ENCODE measurements at places on chromosomes 3 and 15. TPM values are rescaled to one million over a fixed set of nuclear protein-coding genes. Genes with fewer than 3 reads are reported as not detected.

GRCh38 chr3:149657321-149657925, 402 bp downstream of the WWTR1 start:
- no peak for DNase-seq

DNA sequence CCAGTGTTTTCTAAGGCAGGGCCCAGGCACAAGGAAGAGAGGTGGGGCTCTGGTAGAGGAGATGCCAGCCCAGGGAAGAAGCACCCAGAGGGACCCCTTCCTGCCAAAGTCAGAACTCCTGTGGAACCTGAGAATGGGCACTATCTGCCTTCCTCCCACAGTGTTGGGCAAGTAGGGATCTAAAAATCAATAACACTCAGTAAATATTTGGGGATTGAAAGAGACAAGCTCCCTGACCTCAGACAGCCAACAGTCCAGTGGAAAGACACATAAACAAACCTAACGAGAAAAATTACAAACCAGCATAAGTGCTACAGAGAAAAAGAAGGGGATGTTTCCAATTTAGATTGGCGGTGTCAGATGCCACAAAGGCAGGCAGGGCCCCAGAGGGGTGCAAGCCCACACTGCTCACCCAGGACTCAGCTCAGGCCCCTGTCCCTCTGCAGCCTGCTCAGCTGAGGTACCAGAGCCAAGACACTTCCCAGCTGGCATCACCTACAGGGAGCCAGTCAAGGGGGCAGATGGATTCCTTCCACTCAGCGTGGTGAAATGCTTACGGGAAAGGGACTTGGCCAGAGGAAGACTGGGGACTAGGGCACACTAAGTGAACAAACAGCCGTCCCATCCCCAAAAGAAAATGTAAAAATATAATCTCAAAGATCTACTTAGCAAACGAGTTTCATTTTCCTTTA, 15.9 kb downstream of the ADCY5 start:
- peak; percentile 40 for DNase-seq

- peak; percentile 91 for DNase-seq
Observed at GRCh38 chr15:80825361-80826030, 46.3 kb downstream of the CEMIP start.

GRCh38 chr3:53046171-53047170, 598 bp upstream of the SFMBT1 start:
- peak; percentile 33 for DNase-seq

GRCh38 chr3:23758253-23758838, 47.4 kb upstream of the UBE2E1 start:
- DNase-seq = no peak

- no peak for DNase-seq
Observed at GRCh38 chr3:31456373-31456772, 76.4 kb upstream of the STT3B start.

DNA sequence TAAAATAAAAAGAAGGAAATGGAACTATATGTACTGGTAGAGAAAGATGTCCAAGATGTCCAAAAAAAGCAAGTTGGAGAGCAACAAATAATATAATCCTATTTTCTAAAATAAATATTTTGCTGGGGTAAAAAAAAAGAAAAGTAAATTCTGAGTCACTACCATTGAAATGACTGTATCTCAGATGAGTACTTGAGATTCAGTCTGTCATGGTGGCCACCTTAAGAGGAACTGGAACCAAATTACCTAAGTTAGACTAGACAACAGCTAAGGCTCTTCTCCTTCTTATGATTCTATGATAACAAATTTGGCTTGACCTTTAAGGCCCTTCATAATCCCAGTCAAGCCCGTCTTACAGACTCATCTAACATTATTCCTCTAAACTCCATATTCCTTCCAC, 270.6 kb upstream of the HES1 start:
- no peak for DNase-seq

DNA sequence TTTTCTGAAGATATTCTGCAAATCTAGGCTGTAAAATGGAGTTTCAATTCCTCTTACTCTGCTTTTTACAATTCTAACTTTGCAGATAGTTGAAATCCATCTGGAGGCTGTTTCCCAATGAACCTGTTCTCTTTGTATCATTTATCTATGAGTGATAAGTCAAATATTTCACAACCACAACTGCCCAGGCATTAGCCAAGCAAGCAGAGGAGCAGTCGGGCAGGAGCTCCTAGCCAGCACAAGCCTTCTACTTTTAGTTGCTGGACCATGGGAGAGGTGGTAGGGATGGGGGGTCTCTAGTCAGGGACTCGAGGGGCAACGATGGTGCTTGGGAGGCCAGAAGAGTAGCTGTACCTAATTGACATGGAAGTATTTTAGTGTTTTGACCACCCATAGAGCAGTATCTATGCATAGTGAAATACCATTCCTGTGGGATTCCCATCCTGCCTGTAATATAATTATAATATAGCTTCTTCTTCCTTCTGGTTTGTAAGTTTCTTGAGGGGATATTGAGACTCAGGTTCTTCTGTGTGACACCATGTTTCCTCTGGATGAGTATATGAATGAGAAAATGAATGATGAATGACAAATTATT, 353.5 kb upstream of the IL12A start:
- no peak for DNase-seq

DNA sequence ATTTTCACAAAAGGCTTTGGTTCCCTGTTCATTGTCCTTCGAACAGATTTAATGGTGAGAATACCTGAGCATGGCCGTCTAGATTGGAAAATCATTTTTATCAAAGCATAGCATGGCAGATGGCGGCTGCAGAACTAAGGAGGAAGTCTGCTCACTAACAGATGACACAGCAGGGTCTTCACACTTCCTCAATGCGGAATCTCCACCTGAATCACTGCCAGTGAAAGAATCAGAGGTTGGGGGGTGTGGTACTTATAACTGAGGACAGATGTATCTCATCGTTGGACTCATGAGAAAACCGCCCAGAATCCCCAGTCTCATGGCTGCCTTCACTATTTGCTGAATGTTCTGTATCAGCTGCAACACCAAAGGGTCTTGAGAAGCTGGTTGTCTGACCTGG, 31.6 kb upstream of the PYGO1 start:
- no peak for DNase-seq

DNA sequence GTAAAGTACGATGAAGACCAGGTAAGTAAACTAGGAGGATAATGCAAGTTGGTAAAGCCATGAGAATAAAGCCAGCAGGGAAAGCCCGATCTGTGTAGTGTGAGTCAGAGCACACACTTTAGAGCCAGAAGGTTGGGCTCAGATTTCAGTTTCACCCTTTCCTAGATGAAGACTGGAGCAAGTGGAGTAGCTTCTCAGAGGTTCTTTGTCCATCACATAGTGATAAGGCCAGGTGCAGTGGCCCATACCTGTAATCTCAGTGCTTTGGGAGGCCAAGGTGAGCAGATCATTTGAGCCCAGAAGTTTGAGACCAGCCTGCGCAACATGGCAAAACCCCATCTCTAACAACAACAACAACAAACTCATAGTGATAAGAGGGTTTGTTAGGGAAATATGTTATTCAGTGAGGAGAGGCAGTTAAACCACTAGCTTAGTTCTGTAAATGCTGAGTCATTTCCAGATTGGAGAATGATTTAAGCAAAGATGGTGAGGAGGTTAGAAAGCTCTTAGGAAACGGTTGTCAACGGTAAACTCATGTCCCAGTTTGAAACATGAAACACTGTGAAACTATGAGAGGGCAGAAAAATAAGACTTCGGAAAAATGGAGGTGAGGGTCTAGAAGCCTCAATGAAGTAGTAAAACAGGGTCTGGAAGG, 39.0 kb downstream of the IL12A start:
- no peak for DNase-seq

DNA sequence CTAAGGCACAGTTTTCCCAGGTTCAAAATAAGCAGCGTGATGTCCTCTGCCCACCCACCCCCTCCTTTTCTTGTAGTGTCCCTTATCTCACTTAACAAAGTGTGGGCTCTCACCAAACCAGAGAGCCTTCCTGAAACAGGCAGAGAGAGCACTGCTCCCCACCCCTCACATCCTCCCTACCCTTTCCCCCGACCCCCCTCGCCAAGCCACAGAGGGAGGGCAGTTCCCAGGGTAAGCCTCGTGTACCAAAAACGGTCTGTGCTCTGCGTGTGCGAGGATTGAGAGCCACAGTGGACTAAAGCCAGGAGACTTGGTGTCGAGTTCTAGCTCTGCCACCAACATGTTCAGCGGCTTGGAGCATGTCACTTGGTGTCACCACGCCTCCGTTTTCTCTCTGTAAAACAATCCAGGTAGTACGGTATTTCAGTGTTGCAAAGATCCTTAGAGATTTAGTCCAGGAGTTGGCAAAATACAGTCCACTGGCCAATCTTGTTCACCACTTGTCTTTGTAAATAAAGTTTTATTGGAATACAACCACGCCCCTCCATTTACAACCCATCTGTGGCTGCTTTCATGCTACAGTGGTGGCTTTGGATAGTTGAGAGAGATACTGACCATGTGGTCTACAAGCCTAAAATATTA, 249.9 kb downstream of the OPA1 start:
- DNase-seq = no peak

DNA sequence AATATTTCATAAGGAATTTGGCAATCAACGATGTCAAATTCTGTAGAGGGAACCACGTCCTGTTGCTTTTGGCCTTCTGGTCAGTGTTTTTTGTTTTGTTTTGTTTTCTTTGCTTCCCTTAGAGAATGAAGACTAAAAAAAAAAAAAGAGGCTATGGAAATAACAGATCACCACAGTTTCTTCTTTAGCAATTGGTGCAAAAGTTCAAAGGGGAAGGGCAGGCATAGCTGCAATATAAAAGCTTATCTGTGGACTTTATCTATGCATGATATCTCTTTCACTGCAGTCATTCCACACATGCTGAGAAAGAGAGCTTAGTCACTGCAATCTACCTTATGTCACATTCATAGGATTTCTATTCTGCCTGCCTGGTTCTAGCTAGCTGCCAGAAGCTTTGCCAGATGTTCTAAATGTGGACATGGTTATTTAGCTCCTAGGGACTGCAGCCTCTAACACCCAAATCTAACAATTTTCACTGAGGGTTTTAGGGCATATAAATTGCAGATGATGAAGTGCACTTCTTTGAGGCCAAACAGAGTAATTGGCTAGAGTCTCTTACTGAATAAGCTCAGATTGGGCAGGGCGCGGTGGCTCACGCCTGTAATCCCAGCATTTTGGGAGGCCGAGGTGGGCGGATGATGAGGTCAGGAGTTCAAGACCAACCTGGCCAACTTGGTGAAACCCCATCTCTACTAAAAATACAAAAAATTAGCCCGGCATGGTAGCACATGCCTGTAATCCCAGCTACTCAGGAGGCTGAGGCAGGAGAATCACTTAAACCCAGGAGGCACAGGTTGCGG, 637.2 kb downstream of the NTRK3 start:
- DNase-seq = no peak

- no peak for DNase-seq
Observed at GRCh38 chr15:92571824-92572223, 83.8 kb downstream of the FAM174B start.

GRCh38 chr3:176759815-176760506, 437.3 kb downstream of the TBL1XR1 start:
- no peak for DNase-seq

DNA sequence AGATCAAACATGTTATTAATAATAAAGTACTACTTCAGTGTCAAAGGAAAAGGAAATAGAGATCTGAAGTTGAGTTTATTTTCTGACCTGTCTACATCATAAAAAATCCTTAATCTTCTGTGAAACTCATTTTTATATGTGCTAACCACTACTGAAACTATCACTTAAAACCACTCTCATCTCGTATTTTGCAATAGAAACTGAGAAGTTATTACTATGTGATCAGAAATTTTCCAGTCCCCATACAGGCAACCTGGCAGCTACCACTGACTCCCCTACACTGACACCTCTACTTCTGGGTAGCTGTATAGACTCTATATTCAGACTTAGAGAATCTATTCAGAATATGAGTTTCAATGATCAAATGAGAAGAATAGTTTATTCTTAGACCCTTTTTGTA, 8.3 kb downstream of the HDGFL3 start:
- no peak for DNase-seq

GRCh38 chr15:92958105-92958504, 58.0 kb downstream of the CHD2 start:
- DNase-seq = no peak

GRCh38 chr3:122085673-122086072, 30.5 kb downstream of the CD86 start:
- DNase-seq = no peak

- DNase-seq = no peak
Observed at GRCh38 chr15:31178705-31179104, 77.2 kb upstream of the TRPM1 start.

DNA sequence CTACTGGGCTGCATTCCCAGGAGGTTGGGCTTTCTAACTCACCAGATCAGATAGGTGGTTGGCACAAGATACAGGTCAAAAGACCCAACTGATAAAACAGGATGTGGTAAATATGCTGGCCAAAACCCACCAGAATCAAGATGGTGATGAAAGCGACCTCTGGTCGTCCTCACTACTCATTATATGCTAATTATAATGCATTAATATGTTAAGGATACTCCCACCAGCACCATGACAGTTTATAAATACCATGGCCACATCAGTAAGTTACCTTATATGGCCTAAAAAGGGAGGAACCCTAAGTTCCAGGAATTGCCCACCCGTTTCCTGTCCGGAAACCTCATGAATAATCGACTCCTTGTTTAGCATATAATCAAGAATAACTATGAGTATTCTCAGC, 31.6 kb downstream of the CFAP44 start:
- no peak for DNase-seq

GRCh38 chr15:75338661-75339240, 2.9 kb downstream of the COMMD4 start:
- no peak for DNase-seq

GRCh38 chr3:37814547-37814946, 47.1 kb upstream of the CTDSPL start:
- no peak for DNase-seq

GRCh38 chr3:169790687-169791429, 17.7 kb downstream of the MYNN start:
- no peak for DNase-seq

DNA sequence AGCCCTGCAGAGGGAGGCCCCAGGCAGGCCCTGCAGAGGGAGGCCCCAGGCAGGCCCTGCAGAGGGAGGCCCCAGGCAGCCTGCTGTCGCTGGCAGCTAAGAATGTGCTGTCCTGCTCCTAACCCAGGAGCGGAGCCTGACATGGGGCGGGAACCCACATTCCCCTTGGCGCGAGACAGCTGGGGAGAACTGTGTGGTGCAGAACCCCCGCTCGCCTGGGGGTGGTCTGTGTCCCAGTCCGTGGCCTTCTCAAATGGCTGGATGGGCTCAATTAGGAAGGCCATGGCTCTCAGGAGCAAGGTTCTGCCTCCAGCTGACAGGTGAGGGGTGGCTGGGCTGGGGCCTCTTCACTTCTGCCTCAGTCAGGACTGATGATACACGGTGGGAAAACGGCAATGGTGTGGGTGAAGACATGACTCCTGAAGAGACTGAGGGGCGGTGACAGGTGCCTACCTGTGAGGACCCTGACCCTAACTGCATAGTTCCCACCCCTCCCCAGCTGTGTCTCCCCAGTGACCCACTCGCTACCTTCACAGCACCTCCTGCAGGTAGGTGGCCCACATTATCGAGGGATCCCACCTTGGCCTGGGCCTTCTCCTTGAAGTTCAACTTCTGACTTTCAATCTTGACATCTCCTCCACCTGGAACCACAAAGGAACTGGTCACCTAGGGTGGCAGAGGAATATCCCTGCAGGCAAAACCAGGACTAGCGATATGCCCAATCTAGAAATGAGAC, 52.0 kb downstream of the DHX30 start:
- no peak for DNase-seq

LINGO1 gene
- total RNA-seq = 8.8 TPM

FGD5 gene
- total RNA-seq = 0.58 TPM

XCR1 gene
- not detected for total RNA-seq

CHRM5 gene
- 0.18 TPM for total RNA-seq

SPATA12 gene
- total RNA-seq = not detected
